ENCODE measurements at places on chromosomes 12 and 14.

DNA sequence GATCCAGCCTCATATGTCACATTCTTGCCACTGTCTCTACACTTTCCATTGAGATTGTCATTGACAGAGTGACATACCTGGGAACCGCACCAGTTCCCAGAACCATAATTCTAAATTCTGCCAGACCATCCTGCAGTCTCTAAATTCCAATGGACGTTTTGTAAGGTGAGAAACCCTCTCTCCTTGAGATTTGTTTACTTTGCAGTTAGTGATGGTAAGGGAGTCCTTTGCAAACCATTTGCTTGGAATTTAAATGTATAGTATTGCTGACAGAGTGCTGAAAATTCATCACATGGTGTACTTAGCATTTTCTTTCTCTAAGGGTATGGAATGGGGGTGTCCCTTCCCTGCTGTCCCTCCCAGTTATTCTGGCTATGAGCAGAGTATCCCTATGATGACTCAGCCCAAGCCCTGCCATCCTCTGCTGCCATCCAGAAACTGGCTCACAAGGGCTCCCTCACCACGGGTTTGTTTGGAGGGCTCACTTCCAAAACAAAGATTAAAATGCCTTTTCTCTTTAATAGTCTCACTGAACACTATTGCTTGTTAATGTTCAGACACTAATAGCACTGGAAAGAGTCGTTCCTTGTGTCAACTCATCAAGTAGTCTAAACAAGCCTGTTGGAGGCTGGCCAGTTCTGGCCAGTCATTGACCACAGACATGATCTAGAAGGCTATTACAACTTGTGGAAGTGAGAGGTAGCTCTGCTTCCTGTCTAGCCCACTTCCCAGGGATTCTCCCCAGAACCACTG lies 129.0 kb upstream of the HMGA2 start:
- peak; percentile 71 for DNase-seq

DNA sequence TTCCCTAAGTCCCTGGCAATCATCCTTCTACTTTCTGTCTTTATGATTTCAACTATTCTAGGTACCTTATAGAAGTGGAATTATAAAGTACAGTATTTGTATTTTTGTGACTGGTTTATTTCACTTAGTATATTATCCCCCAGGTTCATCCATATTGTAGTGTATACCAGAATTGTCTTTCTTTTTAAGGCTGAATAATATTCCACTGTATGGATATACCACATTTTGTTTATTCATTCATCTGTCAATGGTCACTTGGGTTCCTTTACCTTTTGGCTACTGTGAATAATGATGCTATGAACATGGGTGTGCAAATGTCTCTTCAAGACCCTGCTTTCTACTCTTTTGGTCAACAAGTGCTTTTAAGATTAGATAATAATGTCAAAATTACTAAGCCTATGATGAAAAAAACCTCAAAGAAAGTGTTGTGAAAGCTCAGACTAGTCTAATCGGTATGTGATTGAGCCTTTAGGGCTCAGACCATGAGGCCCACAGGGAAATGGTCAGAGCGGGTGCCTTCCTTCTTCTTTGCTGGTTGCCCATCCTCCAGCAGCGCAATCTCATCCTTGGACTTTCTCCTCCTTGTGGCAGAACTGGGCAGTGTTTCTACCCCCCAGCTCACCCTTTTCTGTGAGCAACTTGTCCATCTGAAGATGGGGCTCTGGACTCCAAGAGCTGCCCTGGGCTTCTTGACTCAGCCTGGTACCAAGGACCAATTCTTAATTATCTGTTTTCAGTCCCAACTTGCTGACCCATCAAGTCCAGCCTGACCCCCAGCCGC lies 105.4 kb downstream of the TTC8 start:
- DNase-seq, result no peak

GRCh38 chr14:88163731-88164255 lies 158.9 kb downstream of the GPR65 start:
- DNase-seq, result no peak

DNA sequence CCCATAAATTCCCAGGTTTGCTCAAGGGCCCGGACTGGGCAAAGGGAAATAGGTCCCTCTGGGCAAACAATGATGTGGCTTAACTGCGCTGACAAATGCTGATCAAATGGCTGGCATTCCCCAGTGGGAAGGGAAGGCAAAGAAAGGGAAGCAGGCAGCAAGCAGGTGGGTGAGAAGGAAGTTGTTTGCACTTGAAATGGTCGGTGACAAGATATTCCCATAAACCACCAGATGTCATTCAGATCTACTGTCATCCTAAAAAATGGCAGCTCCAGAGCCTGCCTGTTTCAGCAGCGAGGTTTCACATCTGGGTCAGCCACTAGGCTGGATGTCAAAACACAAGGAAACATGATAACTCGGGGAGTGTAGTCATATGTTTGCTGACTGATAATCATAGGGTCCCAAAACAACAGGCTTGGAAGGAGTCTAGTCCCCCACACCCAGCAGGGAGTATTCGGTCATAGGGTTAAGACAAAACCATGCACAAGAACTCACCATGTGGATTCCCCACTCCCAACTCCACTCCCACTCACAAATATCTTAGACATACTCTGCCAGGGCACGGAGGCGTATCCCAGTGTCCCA lies 37.9 kb upstream of the MDM1 start:
- DNase-seq, result no peak

DNA sequence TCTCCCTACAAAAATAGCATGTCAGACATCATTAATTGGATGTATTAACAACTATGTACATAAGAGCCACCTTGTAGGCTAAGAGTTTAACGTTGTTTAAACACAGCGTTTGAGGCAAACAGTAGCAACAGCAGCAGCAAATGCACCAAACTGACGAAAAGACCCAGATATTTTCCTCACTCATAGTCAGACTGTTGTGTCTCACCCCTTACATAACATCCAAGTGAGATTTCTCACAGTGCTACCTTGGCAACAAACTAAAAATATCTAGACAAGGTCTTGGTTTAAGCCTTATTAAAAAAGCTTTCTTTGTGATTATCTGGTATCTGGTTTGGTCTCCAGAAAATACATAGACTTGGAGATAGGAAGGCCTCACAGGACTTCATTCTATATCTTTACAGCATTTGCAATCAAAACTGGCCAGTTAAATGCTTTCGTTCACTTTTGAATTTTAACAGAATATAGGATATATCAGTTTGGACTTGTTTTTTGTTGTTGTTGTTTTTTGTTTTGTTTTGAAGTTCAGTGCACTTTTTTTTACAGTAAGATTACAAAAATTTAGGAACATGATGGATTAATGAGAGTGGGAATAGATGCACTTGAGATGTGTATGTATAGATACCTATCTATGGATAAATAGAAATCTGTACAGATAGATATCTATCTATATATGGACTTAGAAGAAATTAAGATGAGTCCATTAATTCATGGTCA lies 4.1 kb downstream of the BHLHE41 start:
- no peak for DNase-seq

GRCh38 chr12:42410340-42410739 lies 84.4 kb downstream of the PPHLN1 start:
- no peak for DNase-seq

DNA sequence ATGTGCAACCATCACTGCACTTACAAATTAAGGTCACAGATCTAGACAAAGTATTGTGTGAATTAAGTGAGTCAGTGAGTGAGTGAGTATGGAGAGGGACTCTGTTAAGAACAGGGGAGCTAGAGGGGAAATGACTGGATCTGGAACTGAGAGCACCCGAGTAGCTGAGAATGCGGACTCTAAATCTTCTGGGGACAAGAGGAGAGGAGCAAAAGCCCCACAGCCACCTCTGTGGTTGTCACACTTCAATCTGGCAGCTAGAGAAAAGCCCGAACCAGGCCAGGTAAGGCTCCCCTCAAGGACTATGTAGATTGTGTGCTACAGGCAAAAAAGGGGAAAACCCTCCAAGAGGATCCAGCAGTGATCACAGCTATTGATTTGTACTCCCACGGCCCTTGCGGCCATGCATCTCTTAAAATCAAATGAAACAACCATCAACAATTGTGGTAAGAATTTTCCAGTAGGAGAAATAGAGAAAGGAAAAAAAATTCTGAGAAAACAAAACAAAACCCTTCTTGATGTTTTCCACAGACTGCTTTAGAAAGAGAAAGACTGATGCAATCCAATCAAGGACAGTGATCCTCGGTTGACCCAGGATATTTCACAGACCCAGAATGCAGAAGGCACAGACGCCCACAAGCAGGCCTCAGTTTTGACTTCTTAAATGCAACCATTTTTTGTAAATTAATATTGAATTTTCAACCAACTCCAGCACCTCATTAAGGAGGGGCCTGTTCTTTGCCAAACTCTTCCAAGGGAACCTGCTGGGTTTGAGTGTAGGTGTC lies 109.6 kb downstream of the SLC38A6 start:
- DNase-seq, result no peak

GRCh38 chr14:34498684-34499412 lies 36.8 kb upstream of the SPTSSA start:
- DNase-seq, result no peak

GRCh38 chr14:50333014-50333509 lies 20.9 kb downstream of the DMAC2L start:
- no peak for DNase-seq

GRCh38 chr14:63009495-63009894 lies 35.8 kb downstream of the KCNH5 start:
- DNase-seq, result no peak

GRCh38 chr14:80868260-80868659 lies 73.3 kb downstream of the CEP128 start:
- DNase-seq, result no peak

DNA sequence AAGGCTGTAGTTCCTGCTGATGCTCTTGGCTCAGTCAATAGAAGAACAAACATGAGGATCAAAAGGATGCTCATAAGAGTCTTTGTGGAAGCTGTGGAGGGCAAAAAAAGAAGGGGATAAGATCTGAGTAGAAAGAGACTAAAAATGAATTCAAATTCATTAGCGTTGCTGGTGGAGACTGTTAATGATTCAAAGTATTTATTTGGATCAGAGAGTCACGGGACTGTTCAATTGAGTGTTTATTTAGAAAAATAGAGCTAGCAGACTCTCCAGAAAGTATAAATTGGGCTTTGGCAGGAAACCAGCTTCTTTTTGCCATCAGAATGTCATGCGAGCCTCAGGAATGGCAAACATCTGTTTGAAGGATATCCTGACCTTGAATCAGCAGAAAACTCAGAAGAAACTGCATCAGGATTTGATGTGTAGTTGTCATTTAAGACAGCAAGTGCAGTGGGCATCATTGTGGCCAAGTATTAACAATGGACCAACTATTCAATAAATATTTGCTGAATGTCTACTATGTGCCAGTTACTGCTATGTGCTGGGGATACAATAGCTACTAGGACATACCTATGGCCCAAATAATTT lies 126.4 kb downstream of the TBC1D30 start:
- no peak for DNase-seq

DNA sequence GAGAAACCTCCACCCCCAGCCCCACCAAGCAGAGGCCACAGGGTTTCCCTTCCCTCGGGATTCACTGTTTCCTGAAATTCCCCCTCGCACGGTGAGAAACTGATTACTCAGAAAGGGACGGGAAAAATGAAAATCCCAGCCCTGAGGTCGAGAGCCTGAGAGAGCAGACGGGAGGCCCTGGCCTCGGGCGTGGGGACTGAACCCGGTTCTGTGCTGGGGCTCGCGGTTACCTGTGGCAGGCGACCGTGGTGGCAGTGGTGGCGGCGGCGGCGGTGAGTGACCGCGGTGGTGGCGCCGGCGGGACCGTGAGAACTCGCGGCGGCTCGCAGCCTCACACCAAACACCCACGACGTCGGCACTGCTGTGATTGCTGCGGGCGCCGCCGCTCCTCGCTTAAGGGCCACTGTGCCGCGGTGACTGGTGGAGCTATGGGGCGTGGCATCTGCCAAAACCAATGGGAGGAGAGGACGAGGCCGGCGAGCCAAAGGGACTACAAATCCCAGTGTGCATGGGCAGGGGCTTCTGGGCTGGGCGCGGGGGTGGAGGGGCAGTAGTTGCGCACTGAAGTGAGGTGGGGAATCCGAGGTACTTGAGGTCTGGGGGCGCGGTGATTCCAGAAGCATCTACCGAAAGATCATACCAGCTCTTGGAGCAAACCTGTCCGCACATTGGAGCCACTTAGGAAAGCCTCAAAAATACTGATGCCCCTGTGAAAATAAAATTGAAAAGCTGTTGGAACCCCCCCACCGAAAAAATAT lies at the start of gene LGMN:
LGMN (minus strand) TSS at position 369 of the 758 bp plus-strand sequence. CDS start 15,841 bp downstream, outside the sequence.
- DNase-seq, result peak; percentile 91

GRCh38 chr12:11795913-11796459 lies 146.5 kb downstream of the ETV6 start:
- DNase-seq, result peak; percentile 76

DNA sequence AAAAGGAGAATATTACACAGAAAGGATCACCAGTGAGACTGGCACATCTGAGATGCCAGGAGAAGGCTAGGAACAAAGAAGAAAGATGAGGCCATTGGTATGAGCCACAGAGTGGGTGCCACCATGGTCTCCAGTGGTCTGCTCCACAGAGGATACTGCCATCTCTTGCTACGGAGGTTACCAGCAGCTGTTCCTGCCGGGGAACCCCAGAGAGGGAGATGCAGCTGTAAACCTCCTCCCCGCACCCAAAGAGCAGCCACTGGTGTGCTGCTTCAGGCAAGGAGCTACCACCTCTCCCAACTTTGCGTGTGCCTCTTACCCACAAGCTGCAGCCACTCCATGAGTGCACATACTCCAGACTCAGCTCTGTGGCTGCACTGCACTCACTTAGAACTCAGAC lies 201.5 kb upstream of the RTL1 start:
- DNase-seq, result no peak

DNA sequence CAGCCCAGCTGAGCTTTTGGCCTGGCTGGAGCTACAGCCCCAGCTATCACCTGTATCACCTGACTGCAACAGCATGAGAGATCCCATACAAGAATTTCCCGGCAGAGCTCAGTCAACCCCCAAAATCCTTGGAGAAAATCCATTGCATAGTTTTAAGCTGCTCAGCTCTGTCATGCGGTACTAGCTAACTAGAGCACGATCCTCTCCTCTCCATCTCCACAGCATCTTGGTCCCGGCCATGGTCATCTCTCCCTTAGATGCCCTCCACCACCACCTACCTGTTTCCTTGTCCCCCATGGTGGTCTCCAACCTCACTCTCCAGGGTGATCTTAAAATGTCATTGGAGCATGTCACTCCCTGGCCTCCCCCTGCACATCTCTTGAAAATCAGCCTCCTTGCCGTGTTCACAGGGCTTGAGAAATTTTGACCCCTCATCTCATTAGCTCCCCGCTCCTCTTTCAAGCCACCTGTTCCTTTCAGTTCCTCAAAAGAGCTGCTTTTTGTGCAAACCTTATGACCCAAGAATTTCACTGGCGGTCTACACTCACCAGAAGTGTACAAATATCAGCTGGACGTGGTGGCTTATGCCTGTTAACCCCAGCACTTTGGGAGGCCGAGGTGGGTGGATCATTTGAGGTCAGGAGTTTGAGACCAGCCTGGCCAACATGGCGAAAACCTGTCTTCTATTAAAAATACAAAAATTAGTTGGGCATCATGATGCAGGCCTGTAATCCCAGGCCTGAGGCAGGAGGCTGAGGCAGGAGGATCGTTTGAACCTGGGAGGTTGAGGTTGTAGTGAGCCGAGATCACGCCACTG lies 8.1 kb upstream of the CLMN start:
- no peak for DNase-seq

GRCh38 chr12:3632256-3632655 lies 120.7 kb downstream of the CRACR2A start:
- no peak for DNase-seq
